Activated naive CD4-positive, alpha-beta T cell treated with anti-CD3 and anti-CD28 coated beads for 36 hours (primary cell): ENCODE measurements at places on chromosomes 1 and 21.

DNA sequence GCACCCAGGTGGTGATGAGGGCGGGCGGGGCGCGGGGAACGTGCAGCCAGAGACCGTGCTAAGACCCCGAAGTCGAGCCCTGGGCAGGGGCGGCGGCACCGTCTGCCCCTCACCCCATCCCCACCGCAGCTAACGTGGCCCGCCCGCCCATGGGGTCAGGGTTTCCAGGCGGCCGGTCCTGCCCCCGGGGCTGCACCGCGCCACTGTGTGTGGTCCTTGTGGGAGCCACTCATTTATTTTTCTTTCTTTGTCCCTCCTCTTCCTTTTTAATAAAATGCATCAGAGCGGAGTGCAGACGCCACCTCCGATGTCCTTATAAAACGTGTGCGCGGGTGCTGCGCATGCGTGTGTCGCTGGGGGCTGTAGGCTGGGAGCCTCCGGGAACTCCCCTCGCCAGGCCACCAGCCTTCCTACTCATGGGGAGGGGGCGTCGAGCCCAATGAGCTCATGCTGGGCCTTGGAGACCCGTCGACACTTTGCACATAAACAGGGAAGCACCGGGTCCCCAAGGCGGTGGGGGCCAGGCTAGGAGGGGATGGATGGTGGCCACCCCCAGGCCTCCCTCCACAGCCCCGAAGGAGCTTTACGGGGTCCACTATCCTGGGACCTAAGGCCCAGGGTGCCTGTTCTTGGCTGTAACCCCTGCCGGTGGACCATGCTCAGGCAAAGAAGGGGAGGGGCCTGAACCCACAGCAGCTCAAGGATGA lies 59.9 kb downstream of the WNT9A start:
- DNase-seq, result peak; percentile 37

- DNase-seq, result no peak
Observed at GRCh38 chr1:44945967-44946366, 40.4 kb downstream of the EIF2B3 start.

DNA sequence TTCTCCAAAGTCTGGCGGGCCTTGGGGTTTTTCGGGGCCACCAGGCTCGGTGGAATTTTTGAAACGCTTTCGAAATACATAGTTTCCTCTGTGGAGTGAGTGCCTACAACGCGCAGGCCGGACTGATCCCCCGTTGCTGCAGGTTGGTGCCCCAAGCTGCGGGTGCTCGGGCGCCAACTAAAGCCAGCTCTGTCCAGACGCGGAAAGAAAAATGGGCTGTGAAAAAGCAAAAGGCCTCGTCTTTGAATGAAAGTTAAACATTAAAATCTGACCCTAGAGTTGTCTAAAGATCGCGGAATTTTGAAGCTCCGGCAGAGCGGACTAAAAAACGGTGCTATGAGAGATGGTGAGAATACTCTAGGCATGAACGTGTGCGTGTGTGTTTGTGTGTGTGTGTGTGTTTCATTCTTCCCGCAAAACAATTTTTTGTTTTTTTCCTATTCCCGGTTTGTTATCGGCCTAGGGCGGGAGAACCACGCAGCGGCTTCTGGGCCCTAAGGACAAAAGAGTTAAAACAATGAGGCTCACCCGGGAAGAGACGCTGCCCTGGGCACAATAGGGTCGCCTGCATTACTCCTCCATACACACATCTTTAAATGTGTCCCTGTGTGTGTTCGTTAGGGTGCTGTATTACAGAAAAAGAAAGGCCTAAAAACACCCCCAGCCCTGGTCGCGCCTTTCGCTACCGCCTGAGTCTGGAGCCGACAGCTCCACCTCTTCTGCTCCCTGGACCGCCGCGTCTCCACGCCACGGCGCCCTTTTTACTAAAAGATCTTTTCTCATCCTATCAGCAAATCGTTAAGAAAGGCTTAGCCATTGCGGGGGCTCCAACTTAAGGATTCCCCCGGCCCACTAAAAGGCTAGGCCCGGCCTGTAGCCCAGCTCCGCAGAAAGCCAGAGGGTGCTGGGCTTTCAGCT lies 3.2 kb downstream of the TBX15 start:
- no peak for DNase-seq

DNA sequence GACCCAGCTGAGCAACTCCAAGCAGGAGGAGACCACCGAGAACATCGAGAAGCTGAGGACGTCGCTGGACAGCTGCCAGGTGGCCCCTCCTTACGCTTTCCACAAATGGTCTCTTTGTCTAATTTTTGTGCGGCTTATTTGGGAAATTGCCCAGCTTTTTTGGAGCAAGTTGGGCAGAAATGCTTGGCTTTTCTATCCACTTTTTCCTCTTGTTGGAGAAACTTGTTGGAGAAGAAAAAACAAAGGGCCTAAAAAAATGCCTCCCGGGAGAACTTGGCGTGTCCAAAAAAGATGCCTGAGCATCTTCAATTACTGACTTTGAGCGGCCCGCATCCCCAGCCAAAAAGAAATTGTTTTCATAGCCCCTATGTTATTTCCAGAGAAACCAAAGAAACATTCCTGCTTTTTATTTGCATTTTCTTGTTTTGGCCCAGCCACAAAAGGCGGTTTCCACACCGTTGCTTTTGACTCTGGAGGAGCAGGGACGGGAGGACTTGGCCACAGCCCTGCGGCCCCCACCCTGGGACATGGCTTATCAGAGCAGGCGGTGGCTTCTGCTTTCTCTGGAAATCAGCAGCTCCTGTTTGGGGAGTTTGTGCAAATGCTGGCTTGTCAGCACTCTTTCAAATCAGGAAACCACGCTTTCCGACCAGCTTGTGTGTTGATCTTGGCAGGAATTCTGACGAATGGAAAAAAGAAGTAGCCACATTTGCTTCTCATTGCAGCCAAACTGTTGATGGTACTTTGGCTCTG lies 81.2 kb upstream of the EFHD2 start:
- DNase-seq, result no peak

GRCh38 chr1:2216767-2217058 lies 11.4 kb upstream of the SKI start:
- DNase-seq, result no peak

DNA sequence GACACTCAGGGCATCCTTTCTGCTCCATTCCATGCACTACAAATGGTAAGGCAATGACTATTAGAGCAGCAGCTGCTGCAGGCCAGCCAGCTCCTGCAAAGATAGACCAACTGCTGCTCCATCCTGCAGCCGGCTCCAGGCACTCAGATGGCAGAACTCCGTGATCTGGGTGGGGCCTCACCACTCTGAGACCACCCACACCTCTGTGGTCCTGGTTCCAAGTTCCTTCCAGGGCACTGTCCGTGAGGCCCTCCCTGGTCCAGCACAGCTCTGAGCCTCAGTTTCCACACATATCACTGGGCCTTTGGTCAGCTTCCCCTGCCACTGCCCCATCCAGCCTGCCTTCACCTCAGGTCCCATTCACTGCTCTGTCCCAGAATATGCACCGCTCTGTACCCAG lies 114.7 kb downstream of the DMRTB1 start:
- DNase-seq, result peak; percentile 1

DNA sequence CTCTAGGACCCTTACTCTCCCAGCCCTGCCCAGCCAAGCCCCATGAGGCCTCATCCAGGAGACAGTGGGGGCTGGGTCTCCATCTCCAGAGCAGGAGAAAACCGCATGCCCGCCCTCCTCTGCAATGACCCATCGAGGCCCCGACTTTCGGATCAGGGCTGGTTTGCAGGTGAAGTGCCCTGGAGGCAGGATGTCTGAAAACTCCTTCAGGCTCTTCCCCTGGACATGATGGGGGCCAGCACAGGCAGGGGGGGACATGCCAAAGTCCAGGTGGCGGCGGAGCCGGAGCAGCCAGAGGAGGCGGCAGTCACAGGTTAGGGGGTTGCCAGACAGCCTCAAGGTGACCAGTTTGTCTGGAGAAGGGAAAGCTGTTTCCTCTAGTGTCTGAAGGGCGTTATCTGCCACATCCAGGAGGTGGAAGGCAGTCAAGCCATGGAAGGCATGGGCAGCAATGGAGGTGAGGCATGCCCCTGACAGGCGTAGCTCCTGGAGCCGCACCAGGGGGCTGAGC lies 3.9 kb downstream of the LINGO4 start:
- DNase-seq, result no peak

- DNase-seq, result no peak
Observed at GRCh38 chr1:215905493-215906115, 338.5 kb downstream of the KCTD3 start.

DNA sequence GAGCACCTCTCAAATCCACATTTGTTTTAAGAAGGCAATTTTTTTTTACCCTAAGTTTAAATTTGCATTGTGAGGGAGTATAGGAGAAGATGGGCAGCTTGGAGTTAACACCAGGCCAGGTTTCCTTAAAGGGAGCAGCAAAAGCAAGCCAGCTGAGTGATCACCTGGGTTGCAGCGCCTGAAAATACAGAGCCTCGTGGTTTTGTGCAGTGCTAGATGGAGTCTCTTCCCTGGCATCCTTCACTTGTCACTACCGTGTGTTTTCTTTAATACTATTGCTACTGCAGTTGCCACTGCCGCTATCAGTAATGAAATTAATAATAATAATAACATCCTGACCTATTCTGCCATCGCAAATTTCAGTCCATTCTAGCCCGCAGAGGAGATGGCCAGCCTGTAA lies 35.2 kb upstream of the VAV3 start:
- DNase-seq, result no peak

DNA sequence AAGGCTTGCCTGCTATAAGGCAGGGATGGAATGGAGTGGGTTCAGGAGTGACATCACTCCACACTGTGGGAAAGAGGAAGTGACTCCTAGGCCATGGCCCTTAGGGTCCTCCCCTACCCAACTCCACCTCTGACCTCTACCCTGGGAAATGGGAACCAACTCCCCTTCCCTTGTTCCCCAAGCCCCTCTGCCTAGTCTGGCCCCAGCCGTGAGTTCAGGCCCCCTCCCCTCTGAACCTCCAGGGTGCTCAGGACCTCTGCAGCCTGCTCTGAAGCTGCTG lies 3.8 kb upstream of the GUCA2A start:
- no peak for DNase-seq

- DNase-seq, result peak; percentile 58
Observed at GRCh38 chr1:151458802-151459330, 428 bp downstream of the POGZ start.

- no peak for DNase-seq
Observed at GRCh38 chr1:12097321-12097720, 34.2 kb downstream of the TNFRSF8 start.

GRCh38 chr1:174445817-174446216 lies 1.9 kb upstream of the GPR52 start:
- no peak for DNase-seq

- DNase-seq, result no peak
Observed at GRCh38 chr1:54053745-54054437, 483 bp downstream of the TCEANC2 start.

DNA sequence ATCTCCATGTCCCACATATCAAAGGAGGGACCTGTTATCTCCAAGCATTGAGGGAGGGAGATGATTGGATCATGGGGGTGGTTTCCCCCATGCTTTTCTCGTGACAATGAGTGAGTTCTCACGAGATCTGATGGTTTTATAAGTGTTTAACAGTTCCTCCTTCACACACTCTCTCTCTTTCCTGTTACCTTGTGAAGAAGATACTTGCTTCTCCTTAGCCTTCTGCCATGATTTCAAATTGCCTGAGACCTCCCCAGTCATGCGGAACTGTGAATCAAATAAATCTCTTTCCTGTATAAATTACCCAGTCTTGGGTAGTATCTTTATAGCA lies 91.6 kb downstream of the DDAH1 start:
- DNase-seq, result no peak

DNA sequence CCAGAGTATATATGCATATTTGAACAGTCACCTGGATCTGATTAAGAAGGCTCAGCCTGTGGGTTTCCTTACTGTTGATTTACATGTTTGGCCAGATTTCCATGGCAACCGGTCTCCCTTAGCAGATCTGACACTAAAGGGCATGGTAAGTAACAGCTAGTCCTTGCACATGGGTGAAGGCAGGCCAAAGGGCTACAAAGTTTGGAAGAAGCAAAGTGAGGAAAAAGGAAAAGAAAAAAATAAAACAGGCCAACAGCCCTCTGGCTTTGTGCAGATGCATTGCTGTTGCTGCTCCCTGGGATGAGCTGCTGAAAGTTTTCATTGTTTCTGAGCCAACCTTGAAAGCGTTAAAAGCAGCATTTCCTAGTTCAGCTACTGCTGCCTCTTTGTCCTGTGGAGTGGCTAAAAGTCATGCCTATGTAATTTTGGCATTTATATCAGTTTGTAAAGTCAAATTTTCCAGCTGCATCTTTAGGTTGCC lies 176.5 kb upstream of the HOOK1 start:
- no peak for DNase-seq

DNA sequence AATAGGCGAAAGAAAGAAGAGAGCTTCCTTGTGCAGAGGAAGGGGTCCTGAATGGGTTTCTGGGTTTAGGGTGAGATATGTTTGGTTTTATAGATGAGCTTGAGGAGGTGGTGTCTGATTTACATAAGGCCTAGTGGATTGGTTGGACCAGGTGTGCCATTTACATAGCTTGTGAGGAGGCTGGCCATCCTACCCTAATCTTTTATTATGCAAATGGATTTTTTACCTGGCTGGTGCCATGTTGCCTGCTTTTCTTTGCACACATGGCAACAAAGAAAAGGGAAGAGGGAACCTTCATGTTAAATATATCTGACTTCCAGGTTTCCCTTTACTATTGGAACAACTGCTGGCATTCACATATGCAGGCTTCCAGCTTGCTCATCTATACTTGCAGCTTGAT lies 585.3 kb downstream of the PTPRU start:
- no peak for DNase-seq

GRCh38 chr1:171290621-171291020 lies 23.4 kb upstream of the FMO4 start:
- DNase-seq, result no peak
